ENCODE measurements at places on chromosomes 7 and 10. TPM values are rescaled to one million over a fixed set of nuclear protein-coding genes. Genes with fewer than 3 reads are reported as not detected.

GRCh38 chr10:22875581-22875980 is 52.3 kb upstream of the ARMC3 start:
- H3K4me1 ChIP-seq, result no peaks in the 10 kb centered on the region
- H3K36me3 ChIP-seq, result no peaks in the 10 kb centered on the region
- no peak overlapping the region for H3K27ac ChIP-seq
- no peak for DNase-seq

DNA sequence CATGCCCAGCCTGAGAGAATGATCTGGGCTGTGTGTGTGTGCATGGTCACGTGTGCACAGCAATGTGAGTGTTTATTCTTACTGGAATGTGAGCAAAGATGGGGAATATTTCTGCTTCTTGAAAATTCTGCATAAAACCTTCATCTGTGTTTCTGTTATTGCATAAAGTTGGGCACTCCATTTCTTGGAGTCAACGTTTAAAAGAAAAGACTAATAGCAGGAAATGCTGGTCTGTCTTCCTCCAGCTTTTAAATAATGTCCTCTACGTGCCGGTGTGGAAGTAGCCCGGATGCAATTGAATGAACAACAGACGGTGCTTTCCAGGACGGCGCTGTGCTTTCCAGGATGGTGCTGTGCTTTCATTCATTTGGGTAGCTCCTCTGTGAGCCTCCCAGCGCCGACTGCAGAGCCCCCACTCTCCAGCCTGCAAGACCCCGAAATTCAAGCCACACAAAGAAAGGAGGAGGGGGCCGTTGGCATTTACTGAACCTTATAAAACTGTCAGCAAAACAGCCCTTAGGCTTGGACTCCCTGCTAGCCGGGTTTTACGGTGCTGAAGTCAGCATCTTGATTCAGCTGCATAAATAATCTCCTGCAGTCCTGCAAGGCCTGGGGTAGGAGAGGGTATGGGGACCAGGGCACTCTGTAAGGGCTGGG is 158.2 kb upstream of the PRKCQ start:
- peak overlapping the region; percentile 93 for H3K27ac ChIP-seq
- no peaks in the 10 kb centered on the region for H3K27me3 ChIP-seq
- peak; percentile 26 for DNase-seq

GRCh38 chr10:98172495-98172894 is 38.0 kb downstream of the R3HCC1L start:
- no peaks in the 10 kb centered on the region for H3K36me3 ChIP-seq
- H3K27ac ChIP-seq, result no peak overlapping the region
- no peak overlapping the region for H3K4me3 ChIP-seq
- DNase-seq, result no peak
- H3K27me3 ChIP-seq, result no peaks in the 10 kb centered on the region

DNA sequence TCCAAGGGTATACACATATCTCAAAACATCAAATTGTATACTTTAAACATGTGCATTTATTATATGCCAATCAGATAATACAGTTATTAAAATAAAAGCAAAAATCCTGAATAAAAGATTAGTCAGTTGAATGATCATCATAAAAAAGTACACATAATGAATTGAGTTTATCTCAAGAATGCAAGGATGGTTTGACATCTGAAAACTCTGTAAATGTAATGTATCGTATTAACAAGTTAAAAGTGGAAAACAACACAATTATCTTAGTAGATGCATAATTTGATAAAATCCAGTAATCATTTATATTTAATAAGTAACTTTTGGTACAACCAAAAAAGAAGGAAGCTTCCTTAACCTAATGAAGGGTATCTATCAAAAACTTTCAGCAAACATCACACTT is 86.6 kb downstream of the COL28A1 start:
- no peak for DNase-seq
- H3K27ac ChIP-seq, result no peak overlapping the region
- no peaks in the 10 kb centered on the region for H3K36me3 ChIP-seq
- H3K4me3 ChIP-seq, result no peak overlapping the region

GPR146 gene
- total RNA-seq, result 4.3 TPM

- H3K36me3 ChIP-seq, result no peaks in the 10 kb centered on the region
- H3K4me1 ChIP-seq, result no peaks in the 10 kb centered on the region
- no peak overlapping the region for H3K4me3 ChIP-seq
- H3K27ac ChIP-seq, result no peak overlapping the region
- no peak for DNase-seq
Measured at GRCh38 chr10:33715303-33715975, 381.0 kb upstream of the NRP1 start.

DNA sequence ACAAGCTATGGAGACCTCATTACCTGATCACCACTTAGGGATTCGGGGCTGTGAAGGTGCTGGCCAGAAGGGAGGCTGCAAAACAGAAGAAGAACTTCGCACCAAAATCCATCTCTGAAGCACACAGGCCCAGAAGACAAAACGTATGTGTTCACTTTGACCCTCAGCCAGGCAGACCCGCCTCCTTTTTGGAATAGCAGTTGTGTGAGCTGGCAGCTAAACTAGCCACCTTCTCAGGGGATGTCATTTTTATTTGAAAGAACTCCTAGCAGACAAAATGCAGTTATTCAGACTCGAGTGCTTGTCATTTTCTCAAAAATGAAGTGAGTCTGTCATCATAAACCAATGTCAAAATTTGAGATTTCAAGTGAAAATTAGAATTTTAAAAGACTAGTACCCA is 71.7 kb downstream of the TNS3 start:
- no peaks in the 10 kb centered on the region for H3K27me3 ChIP-seq
- DNase-seq, result no peak
- H3K4me3 ChIP-seq, result no peak overlapping the region
- H3K27ac ChIP-seq, result no peak overlapping the region

DNA sequence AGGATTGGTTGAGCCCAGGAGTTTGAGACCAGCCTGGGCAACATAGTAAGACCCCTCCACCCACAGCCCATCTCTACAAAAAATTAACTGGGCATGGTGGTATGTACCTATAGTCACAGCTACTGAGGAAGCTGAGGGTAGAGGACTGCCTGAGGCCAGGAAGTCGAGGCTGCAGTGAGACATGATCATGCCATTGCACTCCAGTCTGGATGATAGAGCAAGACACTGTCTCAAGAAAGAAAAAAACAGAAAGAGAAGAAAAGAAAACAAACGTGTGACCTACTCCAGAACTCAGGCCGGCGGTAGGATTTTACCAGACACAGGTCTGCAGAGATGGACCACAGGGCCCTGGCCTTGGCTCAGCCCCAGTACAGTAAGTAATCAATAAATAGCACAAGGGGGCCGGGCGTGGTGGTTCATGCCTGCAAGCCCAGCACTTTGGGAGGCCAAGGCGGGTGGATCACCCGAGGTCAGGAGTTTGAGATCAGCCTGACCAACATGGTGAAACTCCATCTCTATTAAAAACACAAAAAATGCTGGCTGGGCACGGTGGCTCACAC is 35.4 kb upstream of the TNRC18 start:
- DNase-seq, result no peak
- no peaks in the 10 kb centered on the region for H3K27me3 ChIP-seq
- H3K4me1 ChIP-seq, result no peaks in the 10 kb centered on the region
- H3K27ac ChIP-seq, result no peak overlapping the region
- H3K36me3 ChIP-seq, result no peaks in the 10 kb centered on the region
- no peak overlapping the region for H3K4me3 ChIP-seq

GRCh38 chr7:16594676-16595075 is 50.9 kb downstream of the ANKMY2 start:
- H3K4me1 ChIP-seq, result 0 out of 2 replicates have a peak, but pooled peaks cover 3% of the 10 kb centered on the region
- no peak overlapping the region for H3K4me3 ChIP-seq
- H3K27me3 ChIP-seq, result no peaks in the 10 kb centered on the region
- no peak for DNase-seq

DNA sequence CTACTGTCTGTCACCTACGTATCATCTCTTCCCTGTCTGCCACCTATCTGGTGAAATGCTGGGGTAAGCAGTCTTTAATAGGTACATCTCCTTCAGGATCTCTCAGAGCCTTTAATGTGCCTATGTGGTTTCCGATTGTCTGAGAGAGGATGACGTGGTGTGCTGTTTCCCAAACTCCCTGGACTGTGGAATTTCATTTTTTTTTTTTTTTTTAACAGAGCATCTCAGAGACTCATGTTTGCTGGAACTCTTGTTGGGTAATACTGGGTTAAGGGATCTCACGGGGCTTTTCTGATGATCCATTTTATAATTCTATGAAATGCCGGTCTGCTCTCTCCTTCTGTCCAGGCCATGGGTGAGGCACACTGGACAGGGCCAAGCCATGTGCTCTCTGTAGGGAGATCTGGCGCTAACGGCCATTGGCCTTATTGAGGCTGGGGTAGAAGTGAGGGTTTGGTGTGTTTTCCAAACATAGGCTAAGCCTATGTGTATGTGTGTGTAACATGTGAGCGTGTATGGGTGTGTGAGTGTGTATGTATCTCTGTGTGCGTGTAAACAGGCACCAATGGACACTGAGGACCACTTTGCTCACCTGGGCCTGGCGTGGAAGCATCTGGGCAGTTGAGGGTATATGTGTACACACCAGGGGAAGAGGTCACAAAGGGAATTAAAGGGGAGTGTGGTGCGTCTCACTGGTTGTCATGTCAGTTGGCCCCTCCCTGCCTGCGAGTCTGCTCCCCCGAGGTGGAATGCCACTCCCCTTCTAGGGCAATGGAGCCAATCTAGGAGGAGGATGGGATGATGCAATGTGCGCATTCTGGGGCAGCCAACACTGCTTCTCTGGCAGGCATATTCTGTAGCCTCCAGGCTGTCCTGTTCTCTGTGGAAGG is 7.8 kb downstream of the ADRA2A start:
- no peak for DNase-seq
- no peaks in the 10 kb centered on the region for H3K27me3 ChIP-seq
- no peaks in the 10 kb centered on the region for H3K36me3 ChIP-seq
- no peaks in the 10 kb centered on the region for H3K4me1 ChIP-seq

ITIH2 gene
- total RNA-seq, result not detected

DNA sequence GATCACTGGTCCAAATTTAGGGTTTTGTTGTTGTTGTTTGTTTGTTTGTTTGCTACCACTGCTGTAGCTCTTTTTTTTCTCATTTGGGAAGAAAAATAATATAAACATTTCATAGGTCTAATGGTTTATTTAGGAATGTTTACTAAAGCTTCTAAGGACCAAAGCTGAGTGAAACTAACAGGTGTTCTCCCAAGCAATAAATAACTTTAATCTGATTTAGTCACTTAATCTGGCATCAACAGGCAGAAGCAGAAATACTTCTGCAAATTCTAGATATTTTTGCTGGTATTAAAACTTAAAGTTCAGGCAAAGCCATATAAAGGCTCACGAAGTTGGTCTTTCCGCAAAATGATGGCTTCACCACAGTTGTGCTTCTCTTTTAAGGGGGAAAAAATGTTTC is 144.5 kb upstream of the YAE1 start:
- H3K4me1 ChIP-seq, result no peaks in the 10 kb centered on the region
- no peak overlapping the region for H3K4me3 ChIP-seq
- H3K36me3 ChIP-seq, result no peaks in the 10 kb centered on the region
- DNase-seq, result no peak
- H3K27me3 ChIP-seq, result peaks cover 75% of the 10 kb centered on the region

All from PC-9 (cell line).